ENCODE measurements at places on chromosomes 2 and 18.
A peak's percentile ranks its signal among the peaks of the same experiment; 100 is the strongest.

DNA sequence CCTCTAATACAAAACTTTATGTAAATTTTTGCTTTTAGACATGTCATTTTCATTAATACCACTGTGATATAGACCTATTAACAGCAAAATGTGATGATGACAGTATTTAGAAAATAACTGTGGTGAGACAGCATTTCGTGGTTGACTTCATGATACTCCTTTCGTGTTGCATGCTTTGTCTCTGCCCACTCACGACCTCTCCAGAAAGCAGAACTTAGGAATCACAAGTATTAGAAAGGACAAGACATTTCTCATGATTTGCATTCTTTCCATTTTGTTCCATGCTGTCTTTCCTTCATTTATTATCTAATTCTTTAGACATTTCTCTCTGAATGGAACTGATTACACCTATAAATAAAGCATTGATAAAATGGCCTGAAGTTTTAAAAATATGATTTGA is 85.2 kb upstream of the POU3F3 start:
- no peak for DNase-seq

- peak; percentile 45 for DNase-seq
Observed at GRCh38 chr18:21134895-21135294, 23.3 kb upstream of the ROCK1 start.

DNA sequence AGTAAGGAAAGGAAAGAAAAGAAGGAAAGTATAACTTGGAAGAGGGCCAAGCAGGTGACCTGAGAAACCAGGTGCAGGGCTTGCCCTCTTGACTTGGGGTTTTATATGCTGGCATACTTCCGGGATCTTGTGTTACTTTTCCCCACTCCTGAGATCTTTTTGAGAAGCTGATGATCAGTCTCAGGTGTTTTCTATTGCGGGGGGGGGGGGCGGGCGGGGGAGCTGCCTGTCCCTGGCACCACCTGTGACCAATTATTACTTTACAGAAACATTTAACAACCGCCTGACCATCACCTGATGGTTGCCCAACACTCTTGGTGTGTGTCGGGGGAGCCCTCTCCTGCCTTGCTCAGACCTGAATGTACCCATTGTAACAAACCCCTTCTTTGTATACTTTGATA is 6.9 kb upstream of the CASP10 start:
- no peak for DNase-seq

DNA sequence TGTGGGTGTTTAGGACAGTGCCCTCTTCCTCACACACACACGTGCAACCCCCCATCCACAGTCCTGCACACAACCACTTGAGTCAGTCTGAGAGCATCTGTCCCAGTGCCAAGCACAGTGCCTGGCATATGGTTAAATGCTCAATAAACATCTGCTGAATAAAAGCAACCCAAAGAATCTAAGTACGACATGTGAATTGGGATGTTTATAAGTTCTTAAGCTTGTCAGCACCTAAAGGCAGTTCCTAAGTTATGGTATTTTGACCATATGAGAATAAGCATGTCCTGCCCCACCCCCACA is 37.8 kb downstream of the CAPN13 start:
- no peak for DNase-seq

DNA sequence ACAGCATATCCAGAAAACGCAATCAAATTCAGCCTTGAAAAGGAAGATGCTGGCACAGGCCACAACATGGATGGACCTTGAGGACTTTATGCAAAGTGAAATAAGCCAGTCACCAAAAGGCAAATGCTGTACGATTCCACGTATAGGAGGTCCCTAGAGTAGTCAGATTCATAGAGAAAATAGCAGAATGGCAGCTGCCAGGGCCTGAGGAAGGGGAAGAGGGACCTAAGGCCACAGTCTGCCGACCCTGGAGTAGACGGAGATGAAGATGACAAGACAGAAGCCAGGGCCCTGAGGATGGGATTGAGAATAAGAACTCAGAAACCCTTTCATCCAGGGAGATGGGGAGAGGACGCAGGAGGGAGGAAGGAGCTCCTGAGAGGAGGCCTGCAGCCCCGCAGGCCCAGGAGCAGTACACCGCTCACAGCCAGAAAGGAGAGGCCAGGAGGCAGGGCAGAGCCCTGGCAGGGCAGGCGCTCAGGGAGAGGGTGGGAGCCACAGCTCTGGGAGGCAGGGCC is 8.1 kb upstream of the MTERF4 start:
- DNase-seq = no peak

- no peak for DNase-seq
Observed at GRCh38 chr2:189050165-189050712, 76.1 kb downstream of the COL3A1 start.

DNA sequence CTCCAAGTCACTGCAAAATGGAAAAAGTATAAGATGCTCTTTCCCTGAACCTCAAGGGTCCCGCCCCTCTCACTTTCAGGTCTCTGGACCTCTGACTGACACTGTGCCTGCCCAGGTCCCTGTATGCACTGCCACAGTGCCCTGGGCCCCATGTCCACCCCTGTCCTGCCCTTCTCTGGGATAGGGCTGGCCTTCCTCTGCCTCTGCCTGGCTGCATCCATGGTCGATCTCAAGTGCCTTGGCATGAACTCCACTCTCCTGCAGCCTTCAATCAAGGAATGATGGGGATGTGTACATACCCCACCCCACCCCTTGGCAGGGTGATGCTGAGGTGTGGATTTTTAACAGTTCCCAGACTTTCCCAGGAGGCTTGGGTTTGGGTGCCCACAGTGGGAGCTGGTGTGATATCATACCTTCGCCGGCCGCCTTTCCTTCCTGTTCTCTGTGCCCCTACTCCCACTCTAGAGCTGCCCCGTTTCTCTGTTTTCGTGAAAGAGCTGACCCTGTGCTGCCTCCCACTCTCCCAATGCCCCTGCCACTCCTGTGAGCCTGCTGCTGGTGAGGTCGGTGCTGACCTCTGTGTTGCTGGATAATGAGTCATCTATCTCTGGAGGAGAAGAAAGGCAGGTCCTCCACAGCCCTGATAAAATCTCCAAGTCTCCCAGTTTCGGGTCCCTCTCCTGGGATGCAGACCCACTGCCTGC is 18.9 kb downstream of the PTPN18 start:
- DNase-seq = no peak

- no peak for DNase-seq
Observed at GRCh38 chr2:63257473-63257872, 206.8 kb downstream of the OTX1 start.

DNA sequence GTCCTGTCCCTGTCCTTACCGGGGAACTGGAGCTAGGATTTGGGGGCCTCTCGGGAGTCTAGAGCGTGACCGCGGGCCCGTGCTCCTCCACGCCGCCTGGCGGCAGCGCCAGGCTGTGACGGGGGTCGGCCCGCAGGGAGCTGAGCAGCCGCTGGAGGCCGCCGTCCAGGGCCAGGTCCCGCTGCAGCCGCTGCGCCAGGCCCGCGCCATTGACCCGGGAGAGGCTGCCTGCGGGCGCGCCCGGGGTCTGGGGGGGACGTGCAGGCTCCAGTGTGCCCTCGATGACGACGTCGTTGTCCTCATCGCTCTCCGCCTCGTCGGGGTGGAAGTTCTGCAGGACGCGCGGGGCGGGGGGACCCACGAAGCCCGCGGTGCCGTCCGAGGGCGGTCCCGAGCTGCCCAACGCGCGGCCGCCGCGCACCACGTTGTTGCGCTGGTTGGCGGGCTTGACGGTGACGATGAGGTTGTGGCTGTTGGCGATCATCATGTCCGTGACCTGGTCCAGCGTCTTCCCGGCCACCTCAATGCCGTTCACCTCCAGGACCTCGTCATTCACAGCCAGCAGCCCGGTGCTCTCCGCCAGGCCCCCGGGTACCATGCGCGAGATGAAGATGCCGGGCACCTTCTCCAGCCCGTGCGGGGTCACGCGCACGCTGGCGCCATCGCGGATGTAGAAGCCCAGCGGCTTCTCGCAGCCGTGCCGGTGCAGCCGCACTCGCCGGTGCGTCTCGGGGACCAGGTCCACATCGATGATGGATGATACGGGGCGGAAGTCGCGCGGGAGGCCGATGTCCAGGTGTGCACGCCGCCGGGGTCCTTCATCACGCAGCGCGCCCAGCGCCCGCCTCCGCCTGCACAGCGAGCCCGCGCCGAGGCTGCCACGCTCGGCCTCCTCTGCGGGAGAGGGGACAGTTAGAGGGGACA is 50.9 kb downstream of the ADNP2 start:
- DNase-seq = peak; percentile 8

DNA sequence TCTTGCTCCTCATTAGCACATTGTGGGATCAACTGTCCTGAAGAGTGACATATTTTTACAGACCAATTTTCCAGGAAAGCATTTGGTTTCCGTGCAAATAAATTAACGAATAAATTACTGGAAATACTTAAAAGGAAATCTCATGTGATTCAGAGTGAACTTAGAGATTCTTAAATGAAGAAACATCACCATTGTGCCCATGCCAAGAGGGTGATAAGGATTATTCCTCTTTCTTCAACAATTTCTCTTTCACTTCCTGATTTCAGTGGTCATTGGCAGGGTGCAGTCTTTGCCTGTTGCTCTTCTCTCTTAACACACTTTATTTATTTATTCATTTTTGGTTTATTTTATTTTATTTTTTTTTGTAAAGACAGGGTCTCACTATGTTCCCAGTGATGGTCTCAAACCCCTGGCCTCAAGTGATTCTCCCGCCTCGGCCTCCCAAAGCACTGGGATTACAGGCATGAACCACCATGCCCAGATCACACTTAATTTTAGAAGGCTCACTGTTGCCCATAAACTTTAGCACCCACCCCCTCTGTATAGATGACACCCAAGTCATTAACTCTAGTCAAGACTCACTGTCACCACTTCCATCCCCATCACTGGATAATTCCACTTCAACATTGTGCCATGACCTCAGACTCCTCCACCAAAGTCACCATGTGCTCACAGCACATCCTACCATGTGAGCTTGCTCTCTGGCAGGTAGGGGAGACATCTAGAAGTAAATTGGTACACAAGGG is 92.6 kb upstream of the CERS6 start:
- DNase-seq = no peak

GRCh38 chr2:105100046-105100840 is 62.4 kb downstream of the MRPS9 start:
- no peak for DNase-seq

DNA sequence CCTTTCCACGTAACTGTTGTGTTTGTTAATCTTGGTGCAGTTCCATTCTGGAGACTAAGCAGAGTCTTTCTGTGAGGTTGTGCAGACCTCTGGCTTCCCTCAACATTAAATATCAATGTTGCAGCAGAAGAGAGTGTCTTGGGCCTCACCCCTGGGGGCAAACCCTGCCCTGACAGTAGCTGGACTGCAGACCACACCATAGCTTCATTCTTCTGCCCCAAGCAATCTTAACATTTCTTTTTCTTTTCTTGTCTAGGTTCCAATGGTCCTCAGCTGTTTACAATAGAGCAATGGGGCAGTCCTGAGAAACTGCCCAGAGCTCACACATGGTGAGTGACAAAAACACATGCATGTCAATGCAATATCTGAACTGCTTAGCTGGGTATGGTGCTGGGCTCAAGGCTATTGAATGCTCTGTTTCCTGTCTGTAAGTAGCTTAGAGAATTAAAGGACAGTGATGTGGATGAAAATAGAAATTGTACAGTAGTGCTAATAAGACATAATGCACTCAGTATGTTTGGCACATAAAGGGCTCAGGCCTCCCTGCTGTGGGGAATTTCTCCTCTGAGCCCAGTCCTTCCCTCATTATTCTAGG is 237.6 kb downstream of the ALPK2 start:
- peak; percentile 52 for DNase-seq

DNA sequence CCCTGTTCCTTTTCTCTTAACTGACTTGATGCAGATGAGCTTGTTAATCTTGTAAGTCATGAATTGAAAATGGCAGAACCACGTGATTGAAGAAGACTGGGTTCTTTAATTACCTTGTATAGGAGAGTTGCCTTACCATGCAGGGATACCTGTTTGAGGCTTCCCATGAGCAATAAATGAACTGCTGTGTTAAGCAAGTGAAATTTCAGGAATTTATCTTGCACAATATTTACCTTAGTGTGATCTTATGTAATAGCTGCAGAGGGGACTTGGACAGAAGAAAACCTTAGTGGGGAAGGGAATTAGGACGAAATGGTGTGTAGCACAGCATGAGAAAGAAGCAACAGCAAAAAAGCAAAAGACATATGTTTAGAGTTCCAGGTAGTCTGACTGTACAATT is 384.0 kb upstream of the TMEFF2 start:
- DNase-seq = no peak

DNA sequence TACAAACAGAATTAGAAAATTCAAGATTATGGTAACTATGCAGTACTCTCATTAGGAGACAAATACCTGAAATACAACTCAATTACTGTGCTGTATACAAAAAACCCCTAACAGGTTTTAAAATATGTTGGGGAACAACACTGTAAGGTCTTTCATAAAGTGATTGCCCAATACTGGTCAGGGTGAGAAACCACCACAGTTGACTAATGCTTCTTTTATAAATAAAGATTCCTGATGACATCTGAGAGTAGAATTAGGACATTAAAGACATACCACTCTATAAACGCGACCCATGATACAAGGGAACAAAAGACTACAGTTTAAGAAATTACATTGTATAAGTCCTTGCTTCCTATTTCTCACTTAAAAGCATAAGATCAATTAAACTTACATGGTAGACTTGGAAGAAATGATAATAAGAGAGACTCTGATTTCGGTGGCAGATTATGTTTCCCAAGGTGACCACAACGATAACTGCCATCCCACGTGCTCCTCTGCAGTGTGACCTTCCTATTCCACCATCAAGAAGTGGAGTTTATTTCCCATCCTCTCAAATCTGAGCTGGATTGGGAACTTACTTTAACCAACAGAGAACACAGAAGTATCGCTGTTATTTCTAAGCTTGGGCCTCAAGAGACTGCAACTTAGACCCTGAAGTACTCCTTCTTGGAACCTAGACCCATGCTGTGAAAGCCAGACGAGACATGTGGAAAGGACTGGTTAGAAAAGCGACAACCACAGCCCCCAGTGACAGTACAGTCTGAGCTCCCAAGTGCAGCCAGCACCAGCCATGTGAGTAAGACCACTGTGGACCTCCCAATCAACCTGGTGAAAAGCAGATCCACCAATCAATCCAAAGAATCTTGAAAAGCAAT is 52.3 kb downstream of the ZNF521 start:
- peak; percentile 64 for DNase-seq

GRCh38 chr2:68921646-68922045 is 31.0 kb downstream of the GKN2 start:
- DNase-seq = no peak

- no peak for DNase-seq
Observed at GRCh38 chr18:13570856-13571495, 155.4 kb downstream of the FAM210A start.

DNA sequence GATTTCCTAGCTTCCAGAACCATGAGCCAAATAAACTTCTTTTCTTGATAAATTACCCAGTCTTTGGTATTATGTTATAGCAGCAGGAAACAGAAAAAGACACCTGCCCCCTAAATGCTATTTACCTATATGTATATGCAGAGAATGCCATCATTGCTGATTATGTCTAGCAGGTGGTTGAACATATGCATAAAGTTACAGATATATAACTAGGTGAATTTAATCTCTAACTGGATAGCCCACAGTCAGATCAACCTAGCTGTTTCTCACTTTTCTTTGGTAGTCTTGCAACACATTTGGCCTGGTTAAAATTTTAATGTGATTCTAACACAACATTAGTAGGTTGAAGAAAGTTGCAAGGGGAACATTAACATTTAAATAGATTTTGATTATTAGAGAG is 7.1 kb upstream of the CERS6 start:
- DNase-seq = no peak

All from fibroblast of the aortic adventitia (primary cell).